ENCODE measurements at places on chromosomes 6 and 20.

GRCh38 chr6:118333772-118334171 lies 214.3 kb upstream of the PLN start:
- no peak for DNase-seq

DNA sequence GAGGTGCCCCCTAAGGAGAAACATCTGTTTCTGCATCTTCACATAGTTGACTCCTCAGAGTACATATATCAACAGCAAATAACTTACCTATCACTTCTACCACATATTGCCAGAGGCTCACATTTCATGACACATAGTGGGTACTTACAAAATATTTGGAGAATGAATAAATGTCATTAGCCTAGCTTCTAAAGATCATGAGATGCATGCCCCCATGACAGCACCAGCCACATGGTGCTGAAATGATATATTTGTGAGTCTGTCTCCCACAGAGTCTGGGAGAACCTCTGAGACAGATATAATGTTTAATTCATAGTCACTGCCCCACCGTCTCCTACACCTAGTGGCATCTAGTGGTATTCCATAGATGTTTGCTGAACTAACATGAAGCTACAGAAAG lies 555.6 kb downstream of the KIF16B start:
- no peak for DNase-seq

DNA sequence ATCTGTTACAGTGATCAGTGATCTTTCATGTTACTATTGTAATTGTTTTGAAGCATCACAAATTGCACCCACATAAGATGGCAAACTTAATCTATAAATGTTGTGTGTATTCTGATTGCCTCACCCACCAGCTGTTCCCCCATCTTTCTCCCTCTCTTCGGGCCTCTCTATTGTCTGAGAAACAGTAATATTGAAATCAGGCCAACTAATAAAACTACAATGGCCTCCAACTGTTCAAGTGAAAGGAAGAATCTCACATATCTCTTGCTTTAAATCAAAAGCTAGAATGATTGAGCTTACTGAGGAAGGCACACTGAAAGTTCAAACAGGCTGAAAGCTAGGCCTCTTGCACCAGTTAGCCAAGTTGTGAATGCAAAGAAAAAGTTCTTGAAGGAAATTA lies 141.2 kb downstream of the CDK19 start:
- no peak for DNase-seq

- peak; percentile 55 for DNase-seq
Observed at GRCh38 chr20:19741924-19742323, 16.1 kb upstream of the RIN2 start.
